ENCODE measurements at places on chromosomes 12 and 14. TPM values are rescaled to one million over a fixed set of nuclear protein-coding genes. Genes with fewer than 3 reads are reported as not detected.

DNA sequence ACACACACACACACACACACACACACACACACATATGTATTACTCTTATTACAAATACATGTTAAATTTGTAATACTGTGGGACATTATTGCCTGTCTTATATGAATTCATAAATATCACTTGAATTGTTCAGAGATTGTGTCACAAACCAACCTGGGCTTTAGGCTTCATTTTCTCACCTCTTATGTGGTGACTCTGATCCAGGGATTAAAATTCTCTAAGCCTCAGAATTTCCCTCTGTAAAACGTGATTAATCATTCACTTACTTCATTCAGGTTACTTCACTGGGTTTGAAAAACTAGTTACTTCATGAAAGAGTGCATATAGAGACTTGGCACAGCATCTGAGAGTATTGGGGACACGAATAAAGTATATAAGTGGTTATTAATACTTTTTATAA is 240.3 kb upstream of the PDZRN4 start:
- no peak for DNase-seq

DNA sequence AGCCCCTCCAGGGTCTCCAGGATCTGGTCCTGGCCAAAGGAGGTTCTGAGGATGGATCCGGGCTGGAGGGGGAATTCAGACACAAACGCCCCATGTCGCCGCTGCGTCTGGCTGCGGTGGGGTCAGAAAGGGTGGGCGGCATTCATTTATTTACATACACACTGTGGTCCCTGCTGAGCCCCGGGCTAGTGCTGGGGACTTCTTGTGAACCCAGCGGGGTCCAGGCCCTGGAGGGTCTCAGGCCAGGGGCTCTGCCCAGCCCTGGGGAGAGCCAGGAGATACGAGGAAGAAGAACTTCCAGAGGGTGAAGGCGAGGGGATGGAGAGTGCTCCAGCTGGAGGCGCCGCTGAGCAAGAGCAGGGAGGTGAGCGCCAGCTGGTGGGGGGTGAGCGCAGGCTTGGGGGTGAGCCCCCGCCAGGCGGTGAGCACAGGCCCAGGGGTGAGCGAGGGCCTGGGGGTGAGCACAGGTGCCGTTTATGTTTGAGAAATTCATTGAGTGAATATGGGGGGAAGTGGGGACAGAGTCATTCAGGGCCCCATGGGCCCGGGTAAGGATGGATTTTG is 68.1 kb downstream of the NCOR2 start:
- DNase-seq: no peak

PNN gene
- 110 TPM for total RNA-seq

DNA sequence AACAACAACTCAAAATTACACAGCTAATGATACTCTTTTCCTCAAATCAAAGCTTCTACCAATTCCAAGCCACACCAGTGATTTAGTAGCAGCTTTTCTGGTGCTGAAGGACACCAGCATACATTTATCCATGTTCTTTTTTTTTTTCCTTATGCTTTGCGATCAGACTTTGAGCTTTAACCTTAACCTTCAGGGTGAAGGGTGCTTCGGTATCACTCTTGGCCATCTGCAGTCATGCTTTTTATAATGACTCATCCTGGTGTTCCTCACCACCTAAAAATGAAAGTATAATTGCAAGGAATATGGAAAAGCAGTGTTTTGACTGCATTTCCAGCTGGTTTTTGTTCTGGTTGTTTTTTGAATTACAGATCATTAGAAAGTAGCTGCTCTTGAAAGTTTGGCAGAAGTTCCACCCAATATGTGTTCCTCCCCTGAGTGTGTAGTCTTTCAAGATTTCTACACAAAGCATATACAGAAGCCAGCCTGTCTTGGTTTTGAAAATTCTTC is 1.3 kb upstream of the SLC41A2 start:
- no peak for DNase-seq

CCDC88C gene
- total RNA-seq: 333 TPM
